ENCODE measurements at places on chromosomes 7 and 10.

- no peak for DNase-seq
Observed at GRCh38 chr10:103852856-103853255, 2.5 kb downstream of the SH3PXD2A start.

- no peak for DNase-seq
Observed at GRCh38 chr10:117545141-117546019, 2.8 kb downstream of the EMX2 start.

DNA sequence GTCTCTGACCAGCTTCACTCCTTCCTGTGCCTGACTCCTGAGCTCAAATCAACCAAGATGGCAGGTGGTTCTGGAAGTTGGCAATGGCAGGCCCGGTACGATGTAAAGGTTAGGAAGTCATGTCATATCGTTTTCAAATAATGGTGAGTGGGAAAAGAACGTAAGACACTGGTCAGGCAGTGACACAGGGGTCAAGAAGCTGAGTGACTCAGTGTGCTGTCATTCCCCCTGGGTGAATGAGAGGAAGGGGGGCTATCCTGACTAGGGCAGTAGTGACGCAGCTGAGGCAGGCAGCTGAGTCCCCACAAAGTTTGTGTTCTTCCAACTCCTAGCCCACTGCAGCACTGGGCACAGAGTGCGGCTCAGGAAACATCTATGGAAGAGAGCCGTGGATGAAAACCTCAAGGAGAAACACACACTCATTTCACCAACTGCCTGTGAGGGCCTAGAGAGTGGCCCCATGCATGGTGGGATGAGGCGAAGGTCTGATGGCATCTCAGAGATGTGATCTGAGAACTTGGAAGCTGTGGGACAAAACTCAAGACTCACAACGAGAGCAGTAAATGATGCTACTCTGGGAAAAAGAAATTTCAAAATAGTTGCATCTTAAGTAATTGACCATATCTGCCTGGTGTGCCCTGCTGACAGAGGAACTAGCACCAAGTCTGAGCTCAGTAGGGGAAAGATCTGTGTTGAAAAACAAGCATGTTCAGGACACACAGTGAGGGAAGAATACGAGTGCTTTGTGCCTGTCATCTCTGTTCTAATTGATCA is 23.2 kb downstream of the CREB3L2 start:
- DNase-seq = no peak

DNA sequence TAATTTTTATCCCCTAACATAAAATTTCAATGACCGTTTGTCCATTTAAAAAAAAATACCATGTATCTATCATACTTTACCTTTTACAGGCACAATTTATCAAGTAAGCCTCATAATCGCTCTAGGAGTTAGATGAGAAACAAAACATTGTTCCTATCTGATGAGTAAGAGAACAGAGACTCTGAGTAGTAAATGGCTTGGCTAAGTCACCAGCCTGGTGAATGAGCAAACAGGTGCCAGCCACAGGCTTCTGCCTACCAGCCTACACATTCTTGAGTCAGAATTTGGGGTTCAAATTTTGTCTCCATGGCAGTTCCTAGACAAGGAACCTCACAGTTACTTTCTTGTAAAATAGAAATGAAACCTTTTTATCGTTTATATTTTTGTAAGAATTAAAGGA is 235.4 kb downstream of the HGF start:
- DNase-seq = no peak

GRCh38 chr10:43958964-43959363 is 310.3 kb upstream of the ZNF32 start:
- no peak for DNase-seq

GRCh38 chr7:103094102-103094501 is 19.2 kb downstream of the ARMC10 start:
- DNase-seq = no peak

- peak; percentile 58 for DNase-seq
Observed at GRCh38 chr7:36487756-36488336, 98.2 kb downstream of the ANLN start.

DNA sequence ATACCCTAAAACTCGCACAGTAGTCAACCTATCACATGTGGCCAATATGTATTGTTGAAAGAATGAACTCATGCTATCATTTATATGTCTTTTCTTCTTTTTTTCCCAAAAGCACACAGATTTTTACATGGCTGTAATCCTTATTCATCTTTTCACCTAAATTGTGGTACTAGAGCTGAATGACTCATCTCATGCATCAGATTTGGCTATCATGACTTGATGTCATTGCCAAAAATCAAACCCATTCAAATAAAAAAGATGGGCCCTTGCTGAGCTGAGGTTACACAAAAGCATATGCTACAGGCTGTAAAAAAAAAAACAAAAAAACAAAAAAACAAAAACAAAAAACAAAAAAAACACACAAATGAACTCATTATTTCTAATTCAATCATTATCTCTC is 3.3 kb upstream of the LMOD2 start:
- DNase-seq = no peak

GRCh38 chr7:115135769-115136410 is 214.0 kb downstream of the MDFIC start:
- DNase-seq = no peak

DNA sequence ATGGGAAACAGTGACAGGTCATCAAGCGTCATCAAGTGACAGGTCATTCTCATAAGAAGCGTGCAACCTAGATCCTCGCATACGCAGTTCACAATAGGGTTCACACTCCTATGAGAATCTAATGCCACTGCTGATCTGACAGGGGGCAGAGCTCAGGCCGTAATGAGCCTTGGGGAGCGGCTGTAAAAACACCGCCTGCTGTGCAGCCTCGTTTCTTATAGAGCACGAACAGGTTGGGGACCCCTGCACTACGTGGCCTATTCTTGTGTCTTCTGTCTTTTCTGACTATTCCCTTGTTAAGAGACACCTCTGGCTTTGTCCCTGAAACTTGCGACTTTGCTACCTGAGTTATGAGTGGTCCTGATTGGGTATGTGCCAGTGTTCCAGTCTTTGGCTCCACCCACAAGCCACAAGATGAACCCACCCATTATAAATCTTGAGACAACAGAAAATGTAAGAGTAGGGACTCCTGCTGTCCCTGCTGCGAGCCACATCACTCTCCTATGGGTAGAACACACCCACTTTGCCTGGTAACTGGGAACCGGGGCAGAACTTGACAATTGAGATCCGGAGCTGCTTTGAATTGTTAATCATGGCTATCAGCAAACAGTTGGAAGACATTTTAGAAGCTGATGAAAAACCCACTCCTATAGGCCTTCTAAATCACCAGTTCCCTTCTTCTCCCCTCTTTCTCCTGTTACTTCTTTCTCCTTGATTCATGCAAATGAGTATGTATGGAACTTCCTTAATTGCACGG is 55.8 kb upstream of the EXOC4 start:
- no peak for DNase-seq

GRCh38 chr7:37251222-37251621 is 197.4 kb downstream of the ELMO1 start:
- DNase-seq = no peak

GRCh38 chr10:113093188-113094113 is 143.4 kb downstream of the TCF7L2 start:
- no peak for DNase-seq

GRCh38 chr10:86950349-86950748 is 7.1 kb downstream of the MMRN2 start:
- DNase-seq = no peak

DNA sequence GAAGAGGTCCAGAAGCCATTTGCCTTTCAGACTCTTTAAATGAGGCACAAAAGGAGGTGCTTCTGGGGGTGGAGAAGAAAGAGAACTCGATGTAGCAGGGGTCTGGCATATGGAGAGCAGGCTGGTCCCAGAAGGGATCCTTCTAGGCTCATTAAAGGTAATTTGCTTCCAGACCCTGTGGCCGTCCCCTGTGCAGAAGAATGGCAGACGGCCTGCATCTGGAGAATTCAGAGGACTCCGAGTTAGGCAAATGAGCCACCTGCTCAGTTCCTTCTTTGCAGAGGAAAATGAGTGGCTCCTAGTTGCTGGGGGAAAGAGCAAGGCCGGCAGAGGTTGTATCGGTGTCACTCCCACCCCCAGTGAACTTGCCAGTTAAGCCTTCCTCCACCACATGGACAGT is 73.8 kb upstream of the FAM180A start:
- DNase-seq = no peak

GRCh38 chr10:11724938-11725776 is 17.0 kb upstream of the ECHDC3 start:
- peak; percentile 79 for DNase-seq

GRCh38 chr10:91652364-91652763 is 19.5 kb upstream of the PPP1R3C start:
- DNase-seq = no peak

DNA sequence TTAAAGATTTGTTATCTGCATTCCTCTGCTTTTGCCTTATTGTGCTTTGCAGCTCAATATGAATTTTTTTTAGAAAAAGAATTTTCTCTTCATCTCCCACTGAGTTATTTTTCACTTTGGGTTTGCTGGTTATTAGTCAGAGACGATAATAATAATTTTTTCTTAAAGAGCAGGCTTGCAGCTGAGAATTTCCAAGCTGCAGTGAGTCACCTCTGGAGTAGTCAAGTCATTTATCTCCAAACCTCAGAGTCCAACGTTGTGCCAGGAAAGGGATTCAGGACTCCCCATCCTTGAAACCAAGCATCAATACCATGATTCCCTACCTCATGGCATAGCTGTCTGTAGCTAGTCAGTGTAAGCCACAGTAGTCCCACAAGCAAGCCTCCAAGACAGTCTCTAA is 15.2 kb upstream of the EGR2 start:
- no peak for DNase-seq

DNA sequence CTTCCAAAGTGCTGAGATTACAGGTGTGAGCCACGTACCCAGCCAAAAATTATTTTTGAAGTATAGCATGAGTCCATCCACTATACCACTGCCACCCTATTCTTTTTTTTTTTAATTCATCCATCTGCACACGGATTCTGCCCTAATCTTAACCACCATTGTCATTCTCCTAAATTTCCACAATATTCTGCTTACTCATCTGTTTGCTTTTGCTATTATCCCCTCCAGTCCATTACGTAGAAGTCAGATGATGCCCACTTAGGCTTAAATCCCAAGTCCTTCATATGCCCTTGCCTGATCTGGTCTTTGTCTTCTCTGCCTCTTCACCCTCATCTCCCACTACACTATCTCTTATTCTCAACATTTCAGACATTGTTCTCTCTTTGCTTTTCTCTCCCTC is 86.7 kb downstream of the MMRN2 start:
- no peak for DNase-seq

DNA sequence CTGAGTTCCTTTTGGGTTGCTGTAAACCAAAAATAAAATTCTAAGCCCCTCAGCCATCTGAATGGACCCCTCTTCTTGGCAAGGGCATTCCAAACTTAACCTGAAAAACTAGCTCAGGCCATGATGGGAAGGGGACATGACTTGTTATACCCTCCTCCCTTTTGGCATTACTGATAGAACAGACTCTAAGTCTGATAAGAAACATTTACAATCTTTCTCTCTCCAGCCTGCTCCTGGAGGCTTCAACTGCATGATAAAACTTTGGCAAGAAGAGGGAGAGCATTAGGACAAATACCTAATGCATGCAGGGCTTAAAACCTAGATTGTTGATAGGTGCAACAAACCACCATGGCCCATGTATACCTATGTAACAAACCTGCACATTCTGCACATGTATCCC is 40.9 kb upstream of the ATOH7 start:
- no peak for DNase-seq

GRCh38 chr7:148819697-148820360 is 64.3 kb downstream of the EZH2 start:
- no peak for DNase-seq

DNA sequence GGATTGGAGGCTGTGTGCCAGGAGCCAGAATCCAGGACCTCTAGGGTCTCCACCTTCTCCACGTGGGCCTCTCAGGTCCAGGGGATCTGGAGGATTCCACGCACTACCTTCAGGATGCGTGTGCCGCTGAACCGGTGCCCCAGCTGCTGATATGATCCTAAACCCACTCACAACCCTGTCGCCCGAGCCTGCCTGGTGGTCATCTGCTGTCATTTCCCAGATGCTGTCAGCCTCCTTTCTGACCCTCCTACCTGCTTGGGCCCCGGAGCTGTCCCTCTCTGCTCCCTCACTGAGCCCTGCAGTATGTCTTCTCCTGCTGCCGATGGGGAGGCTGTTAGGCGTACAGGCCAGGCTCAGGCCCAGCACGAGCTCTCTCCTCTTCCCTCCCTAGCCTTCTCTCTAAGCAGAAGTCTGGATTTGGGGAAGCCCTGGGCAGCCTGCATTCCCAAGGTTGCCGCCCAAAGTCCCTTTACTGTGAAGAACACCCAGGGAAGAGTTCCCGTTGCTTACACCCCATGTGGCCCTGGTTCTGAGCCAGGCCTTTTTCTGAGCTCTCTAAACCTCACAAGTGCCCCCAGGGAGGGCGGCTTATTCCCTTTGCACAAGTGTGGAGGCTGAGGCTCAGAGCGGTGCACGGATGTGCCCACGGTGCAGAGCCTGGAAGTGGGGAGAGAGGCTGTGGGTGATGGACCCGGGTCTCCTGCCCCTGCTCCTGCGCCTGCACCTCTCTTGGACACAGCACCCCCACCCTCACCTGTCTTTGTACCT is 30.8 kb upstream of the ZNF488 start:
- no peak for DNase-seq

- no peak for DNase-seq
Observed at GRCh38 chr7:106064771-106065574, 47.1 kb downstream of the SYPL1 start.

GRCh38 chr7:117111535-117111934 is 158.2 kb downstream of the ST7 start:
- DNase-seq = no peak

GRCh38 chr7:73841689-73842066 is 638 bp downstream of the METTL27 start:
- DNase-seq = no peak

DNA sequence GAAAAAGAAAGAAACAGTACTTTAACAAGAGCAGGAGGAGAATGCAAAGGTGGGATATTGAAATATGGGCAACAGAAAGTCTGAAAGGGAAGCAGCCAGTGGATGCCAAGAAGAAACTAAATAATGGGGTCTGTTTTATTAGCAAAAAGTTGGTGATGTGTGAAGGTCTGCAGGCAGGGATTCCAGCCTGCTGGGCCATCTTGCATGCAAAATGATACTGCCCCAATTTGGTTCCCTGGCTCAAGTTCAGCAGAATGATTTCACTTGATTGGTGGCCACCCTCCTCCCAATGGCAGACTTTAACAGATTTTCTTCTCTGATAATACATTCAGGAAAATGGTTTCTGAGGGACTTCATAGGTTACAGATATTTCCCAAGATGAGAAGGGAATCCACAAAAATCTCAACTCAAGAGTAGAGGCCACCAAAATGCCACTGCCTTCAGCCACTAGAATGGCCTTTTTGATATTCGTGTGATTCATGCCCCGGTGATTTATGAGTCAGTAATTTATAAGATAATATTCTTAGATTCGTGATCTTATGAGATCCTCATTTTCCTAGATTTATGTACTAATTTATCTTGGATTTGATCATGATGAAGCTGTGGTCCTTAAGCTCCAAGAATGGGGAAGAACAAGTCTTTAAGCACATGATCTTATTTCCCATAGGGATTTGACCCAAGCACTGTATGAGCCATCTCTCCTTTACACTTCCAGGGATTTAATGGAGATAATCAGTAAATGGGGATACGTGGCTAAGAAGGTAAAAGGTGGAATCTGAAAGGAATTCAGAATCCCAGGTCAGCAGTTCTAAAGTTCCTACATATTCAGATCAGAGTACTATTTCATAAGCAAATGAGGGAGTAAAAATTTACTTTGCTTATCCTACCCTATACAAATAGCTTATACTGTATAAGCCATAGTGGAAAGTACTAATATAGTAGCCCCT is 32.3 kb upstream of the ADD3 start:
- DNase-seq = no peak
